WTC11 (cell line): ENCODE measurements at places on chromosomes 1 and 21.

- no peak for DNase-seq
Observed at GRCh38 chr21:45858180-45858579, 123.4 kb upstream of the COL6A1 start.

- DNase-seq = peak; percentile 86
Observed at GRCh38 chr1:47710329-47711071, 272.7 kb downstream of the FOXD2 start.

DNA sequence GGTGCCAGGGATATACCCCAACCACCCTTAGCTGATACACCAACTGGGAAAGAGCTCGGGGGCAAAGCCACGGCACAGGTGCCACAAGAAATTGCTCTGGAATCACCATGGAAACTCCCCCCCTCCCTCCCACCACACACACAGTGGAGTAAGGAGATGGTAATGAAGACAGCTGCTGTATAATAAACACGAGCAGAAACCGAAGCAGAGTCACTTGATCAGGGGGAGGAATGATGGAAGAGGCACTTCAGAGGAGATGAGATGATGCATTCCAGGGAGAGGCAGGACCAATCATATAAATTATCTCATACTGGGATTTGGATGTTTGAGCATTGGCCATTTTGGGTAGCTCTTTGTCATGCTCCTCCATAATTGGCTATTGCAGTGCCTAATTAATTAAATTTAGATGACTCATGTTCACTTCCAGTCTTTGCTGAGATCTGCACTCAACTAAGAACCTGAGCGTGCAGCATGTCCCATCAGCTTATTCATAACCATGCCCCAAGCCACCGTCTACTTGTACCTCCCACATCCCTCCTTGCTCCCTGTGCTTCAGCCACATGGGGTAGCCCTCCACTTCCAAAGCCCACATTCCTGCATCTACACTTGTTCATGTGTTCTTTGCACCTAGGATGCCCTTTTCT, 189.5 kb downstream of the ZSCAN20 start:
- DNase-seq = no peak

GRCh38 chr1:69842326-69842725, 274.6 kb downstream of the LRRC7 start:
- no peak for DNase-seq

DNA sequence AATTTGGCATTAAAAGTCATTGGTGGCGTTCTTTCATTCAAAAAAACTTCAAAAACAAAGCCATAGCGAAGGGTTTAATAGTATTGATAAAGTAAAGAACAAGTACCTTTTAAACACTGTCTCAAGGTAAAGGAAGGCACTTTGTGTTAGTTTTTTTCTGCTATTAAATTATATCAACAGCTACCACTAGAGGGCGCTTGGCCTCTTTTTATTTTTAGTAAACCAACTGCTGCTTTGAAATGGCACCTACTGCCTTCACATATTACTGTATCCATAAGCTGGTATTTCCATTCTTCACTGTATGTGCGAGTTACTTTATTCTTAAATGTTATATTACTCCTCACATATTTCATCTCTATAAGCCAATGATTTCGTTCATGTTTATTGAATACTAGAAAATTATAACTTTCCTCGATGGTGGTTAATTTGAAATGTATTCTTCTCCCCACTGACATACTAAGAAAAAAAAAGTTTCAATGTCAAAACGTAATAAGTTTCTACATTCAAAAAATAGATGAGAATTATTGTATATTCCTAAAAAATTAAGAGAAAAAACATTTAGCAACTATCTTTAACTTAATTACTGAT, 125.7 kb upstream of the CXADR start:
- peak; percentile 14 for DNase-seq

- DNase-seq = no peak
Observed at GRCh38 chr1:12407050-12407961, 177.5 kb downstream of the VPS13D start.

DNA sequence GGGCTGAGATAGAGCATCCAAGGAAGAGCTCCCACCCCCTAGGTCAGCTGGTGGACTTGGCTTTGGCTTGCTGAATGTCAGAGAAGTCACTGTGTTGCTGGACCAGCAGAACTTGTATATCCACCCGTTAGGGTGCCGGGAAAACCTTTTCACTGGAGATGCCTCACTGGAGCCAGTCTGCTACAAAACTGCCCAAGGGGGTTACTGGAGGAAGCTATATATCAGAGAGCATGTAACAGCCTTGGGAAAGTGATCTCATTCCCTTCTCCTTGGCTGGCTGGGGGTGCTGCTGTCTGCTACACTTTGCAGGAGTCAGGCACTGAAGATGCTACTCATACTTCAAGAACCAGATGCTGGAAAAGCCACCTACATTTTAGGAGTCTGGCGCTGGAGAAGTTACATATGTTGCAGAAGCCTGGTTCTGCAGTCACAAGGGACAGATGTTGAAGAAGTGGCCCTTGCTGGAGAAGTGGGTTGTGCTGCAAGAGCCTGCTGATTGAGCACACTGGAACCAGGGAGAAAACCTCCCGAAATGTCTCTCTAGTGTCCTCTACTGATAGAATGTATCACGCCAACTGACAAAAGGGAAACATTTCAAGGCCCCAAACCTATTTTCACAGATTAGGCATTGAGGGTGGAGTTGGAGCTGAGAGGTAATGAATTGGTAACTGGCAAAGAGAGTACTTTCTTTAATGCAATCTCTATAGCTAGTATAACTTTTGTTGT, 250.6 kb downstream of the SPATA17 start:
- no peak for DNase-seq

DNA sequence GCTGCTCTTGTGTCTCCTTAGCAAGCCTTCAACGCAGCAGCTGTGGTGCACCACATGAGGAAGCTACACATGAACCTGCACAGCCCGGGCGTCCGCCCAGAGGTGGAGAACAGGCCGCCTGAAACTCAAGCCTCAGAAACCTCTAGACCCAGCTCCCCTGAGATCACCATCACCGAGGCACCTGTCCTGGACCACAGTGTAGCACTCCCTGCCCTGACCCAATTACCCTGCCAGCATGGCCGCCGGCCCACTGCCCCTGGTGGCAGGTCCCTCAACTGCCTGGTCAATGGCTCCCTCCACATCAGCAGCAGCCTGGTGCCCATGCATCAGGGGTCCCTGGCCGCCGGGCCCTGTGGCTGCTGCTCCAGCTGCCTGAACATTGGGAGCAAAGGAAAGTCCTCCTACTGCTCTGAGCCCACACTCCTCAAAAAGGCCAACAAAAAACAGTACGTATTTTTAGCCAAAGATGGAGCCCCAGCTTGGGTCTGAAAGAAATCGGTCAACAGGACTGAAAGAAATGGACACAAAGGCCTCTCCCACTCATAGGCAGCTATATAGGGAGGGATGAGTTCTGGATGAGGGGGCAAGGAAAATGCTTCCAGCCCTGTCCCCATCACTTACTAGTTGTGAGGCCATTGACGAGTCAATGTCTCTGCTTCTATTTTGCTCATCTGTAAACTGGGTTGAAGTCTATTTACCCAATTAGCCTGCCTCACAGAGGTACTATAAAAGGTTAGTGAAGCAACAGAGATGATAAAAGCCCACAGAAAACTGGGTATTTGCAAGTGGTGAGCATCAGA, 28.5 kb downstream of the CAMK1G start:
- DNase-seq = no peak

GRCh38 chr1:111596499-111596898, 23.1 kb upstream of the RAP1A start:
- DNase-seq = no peak
